ENCODE measurements at places on chromosomes 13 and 19.

GRCh38 chr19:42514449-42514848, 13.8 kb downstream of the CEACAM1 start:
- no peak for DNase-seq

- DNase-seq, result no peak
These were observed 37.9 kb upstream of the CPB2 start for GRCh38 chr13:46142776-46143175.

DNA sequence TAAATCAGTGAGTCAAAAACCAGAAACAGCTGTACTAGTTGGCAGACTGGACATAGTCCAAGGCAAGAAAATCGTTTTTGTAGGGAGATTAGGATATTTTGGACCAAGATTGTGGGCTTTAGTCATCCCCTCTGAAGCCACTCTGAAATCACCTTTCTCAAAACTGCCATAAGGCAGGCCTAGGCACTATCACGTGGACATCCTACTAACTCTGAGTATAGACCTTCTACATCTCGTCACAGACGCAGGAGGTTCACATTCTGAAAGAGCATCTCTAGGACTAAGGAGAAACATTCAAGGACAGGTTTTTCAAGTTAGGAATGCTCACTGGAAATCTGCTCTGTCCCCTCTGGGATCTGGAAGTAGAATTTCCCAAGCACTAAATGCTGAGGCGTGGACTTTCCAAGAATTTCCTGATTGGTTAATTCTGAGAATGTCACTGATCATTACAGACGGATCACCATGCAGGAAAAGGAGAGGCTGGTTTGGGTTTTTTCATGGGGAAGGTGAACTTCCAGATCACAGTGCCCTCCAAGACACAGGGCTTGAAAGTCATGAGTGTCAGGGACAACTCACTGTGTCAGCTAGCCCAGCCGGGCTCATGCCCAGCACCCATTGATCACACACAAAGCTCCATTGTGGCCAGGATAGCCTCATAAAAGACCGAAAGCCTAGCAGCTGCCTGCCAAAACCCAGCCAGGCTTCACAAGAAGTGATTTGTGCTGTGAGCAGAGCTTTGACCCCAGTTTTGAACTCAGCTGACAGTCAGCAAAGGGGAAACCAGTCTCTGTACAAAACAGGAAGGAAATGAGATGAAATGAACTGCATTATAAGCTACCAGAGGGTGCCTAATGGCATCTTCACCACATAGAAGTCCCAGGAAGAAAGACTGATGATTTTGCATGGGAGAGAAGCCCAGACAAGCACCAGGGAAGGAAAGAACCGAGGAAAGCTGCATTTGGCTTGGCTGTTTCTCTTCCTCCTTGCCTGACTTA, 2.7 kb upstream of the RUBCNL start:
- peak; percentile 46 for DNase-seq

DNA sequence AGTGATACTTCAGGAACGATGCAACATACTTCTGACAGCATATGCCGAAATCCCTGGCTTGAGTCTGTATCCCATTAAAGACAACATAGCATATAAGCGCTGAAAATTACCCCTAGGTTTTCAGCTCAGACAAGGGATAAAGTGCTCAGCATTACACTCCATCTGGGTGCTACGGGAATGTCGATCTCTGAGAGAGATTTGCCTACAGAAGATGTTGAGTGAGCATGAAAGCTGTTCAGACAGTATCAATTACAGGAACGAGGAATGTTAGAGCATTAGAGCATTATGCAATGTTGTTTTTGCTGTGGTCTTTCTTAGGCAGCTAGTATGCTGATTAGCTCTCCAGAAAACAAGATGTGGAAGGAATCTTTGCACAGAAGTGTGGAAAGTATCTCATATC, 484.5 kb downstream of the LIG4 start:
- no peak for DNase-seq

GRCh38 chr19:51688671-51689571, 4.2 kb upstream of the SPACA6 start:
- DNase-seq, result no peak

DNA sequence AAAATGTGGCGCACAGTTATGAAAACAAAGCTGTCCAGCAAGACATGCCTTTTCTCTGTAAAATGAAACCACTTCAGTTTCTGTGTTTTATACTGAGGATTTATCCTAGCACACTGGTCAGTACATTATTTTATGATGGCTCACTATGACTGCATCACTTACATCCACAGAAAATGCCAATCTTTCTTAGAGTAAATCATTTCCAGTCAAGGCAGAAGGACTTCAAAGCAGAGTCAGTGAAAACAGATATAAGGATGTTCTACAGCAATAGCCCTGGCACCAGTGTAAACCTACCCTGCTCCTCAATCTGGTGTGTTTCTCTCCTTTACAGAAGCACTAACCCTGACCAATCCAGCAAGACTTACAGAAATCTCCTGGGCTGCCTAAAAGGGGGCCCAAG, 473.5 kb downstream of the GPC6 start:
- DNase-seq, result no peak

GRCh38 chr13:38804536-38804935, 117.7 kb downstream of the FREM2 start:
- DNase-seq, result no peak

DNA sequence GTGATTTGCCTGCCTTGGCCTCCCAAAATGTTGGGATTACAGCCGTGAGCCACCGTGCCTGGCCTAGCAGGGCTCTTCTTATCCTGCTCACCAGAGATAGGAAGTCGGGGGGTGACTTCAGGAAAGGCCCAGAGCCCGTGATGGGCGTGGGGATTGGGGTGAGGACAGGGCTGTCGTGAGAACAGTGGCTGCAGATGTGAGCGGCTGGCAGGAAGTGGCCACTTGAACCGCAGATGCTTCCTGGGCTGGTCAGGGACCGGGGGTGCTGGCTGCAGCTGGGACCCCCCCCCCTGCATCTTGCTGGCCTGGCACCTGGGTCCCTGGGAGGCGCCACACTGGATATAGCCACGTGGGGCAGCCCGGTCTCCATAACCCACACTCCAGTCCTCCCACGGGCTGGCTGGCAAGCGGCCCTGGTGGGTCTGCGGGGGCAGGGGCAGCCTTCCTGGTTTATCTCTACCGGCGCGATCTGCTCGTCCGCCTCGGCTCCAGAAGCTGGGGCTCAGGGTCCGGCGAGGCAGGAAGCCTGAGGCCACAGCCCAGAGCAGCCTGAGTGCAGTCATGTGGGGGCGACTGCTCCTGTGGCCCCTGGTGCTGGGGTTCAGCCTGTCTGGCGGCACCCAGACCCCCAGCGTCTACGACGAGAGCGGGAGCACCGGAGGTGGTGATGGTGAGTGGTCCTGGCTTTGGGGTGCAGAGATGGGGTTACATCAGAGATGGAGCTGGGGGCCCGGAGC, at the start of gene F2RL3:
F2RL3 (plus strand) TSS at position 371 of the 737 bp plus-strand sequence; CDS start at position 562, 191 bp downstream.
- DNase-seq, result peak; percentile 82

DNA sequence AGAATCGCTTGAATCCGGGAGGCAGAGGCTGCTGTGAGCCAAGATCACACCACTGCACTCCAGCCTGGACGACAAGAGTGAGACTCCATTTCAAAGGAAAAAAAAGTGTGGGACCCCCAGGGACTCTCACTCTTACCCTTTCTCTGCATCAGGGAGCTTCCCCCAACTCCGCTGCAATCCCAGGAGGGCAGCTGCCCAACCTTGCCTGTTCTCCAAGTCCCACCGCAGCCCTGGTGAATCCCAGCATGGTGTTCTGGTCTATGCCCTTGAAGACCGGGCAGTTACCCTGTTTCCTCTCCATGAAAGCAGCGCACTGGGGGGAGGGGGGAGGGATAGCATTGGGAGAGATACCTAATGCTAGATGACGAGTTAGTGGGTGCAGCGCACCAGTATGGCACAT, 35.7 kb upstream of the DPRX start:
- no peak for DNase-seq

- no peak for DNase-seq
These were observed 81.9 kb downstream of the SLC6A16 start for GRCh38 chr19:49243129-49243528.

DNA sequence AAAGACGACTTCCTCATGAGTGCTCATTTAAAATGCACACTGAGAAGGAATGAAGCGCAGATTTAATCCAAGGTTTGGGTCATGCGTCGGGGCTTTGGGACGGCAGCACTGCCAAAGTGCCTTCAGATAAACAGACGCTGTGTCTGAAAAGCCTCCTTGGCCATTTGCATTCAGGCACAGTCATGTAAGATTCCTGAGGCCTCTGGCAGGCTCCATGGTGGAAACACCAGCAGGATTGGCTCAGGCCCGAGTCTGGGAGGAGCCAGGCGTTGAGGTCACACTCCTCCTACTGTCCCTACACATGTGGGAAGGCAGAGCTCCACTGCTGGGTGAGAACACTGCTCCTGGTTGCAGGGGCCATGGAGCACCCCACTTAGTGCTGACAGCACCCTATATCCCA, 113.3 kb upstream of the KL start:
- no peak for DNase-seq

- DNase-seq, result no peak
These were observed 283.8 kb downstream of the DCT start for GRCh38 chr13:94195715-94196114.

GRCh38 chr19:45114116-45114515, 21.1 kb downstream of the PPP1R37 start:
- no peak for DNase-seq

DNA sequence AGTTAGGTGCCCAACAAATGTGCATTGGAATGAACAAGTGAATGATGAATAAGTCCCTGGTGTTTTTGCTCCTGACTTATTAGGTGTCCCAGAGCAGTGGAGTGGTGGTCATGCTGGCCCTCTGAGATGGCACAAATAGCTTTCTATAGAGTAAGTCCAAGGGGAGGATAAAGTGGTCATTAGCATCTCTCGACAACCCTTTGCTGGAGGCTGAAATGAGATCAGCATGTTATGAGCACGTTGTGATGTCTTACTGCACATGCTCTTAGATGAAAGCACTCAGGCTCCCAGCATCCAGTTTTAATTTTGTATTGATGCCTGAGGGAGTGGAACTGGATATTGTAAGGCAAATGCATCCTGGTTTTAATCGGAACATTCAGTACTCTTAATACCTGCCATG, 326.2 kb downstream of the RFC3 start:
- DNase-seq, result no peak

DNA sequence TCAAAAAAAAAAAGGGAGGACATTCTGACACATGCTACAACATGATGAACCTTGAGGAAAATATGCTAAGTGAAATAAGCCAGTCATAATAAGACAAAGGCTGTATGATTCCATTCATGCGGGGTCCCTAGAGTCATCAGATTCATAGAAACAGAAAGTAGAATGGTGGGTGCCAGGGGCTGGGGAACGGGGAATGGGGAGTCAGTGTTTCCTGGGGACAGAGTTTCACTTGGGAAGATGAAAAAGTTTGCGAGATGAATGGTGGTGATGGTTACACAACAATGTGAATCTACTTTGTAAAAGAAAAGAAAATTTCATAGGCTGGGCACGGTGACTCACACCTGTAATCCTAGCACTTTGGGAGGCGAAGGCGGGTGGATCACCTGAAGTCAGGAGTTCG, 6.1 kb upstream of the CLEC4G start:
- DNase-seq, result no peak

- DNase-seq, result no peak
These were observed 77.8 kb upstream of the RFC3 start for GRCh38 chr13:33740134-33740538.

GRCh38 chr19:12797141-12797587, 4.4 kb downstream of the PRDX2 start:
- no peak for DNase-seq

DNA sequence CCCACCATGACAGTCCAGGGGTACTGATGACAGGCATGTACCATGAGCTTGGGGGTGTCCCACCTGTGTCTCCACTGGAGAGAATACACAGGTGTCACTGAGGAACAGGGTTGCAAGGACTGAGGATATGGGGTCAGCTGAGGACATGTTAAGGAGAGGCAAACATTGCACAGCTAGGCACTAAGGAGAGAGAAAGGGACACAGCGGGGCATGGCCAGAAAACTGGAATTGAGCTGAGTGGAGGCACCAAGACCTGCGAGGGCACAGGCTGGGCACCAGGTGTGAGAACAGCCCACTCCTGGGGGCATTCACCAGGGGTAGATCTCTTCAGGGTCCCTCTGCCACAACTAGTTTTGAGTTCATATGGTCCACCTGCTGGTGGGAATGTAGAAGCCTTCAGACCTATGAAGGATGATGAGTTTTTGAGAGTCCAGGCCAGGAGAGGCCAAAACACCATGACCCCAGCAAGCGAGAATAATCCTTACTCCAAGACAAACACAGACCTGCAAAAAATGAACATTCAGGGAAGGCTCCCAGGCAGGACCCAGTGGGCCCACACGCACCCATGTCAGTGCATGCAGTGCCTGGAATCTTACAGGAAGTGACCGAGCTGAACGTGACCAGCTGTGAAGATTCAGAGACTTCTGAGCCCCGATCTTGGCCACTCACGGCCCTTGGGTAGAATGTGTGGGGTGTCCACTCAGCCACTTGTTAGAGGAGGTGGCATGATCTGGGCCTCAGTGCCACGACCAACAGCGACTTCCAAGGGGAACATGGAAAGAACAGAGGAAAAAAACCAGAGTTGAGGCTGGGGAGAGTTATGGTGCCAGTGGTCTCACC, 1.4 kb upstream of the ZNF584 start:
- DNase-seq, result no peak

DNA sequence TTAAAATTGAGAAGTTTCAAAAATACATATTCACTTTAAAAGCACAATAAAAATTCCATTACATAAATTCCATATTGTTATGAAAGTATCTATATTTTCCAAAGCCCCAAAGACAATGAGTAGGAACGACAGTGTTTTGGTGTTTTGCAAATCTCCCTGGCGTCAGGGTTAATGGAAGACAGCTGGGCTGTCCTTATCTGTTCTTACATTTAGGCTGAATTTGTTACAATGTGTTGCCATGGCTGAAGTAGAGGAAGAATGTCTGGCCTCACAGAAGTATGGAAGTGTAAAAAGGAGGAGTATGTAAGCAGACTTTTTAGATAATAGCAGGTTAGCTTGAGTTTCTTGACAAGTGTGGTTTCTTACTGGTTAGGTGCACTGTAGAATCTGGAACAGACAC, 124.4 kb upstream of the SPATA13 start:
- DNase-seq, result no peak

GRCh38 chr13:59715611-59716010, 448.1 kb downstream of the DIAPH3 start:
- DNase-seq, result no peak

- DNase-seq, result no peak
These were observed 69.7 kb upstream of the SIAH3 start for GRCh38 chr13:45921162-45921736.

DNA sequence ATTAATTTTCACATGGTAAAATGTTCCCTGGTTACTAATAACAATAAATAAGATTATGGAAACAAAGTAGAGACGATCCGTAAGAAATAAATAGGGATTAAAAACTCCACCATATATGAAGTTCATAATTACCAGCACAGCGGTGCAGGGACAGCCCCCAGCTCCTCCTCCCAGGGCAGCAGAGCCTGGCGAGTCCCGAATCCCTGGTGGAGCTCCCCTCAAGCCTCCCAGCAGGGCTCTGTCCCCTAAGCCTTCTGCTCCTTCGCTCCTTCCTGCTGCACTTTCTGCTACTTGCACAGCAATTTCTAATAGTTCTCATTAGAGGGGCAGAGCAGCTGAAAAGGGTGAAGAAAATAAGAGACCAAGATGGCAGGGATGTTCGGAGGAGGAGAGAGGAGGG, 43.6 kb downstream of the RASA3 start:
- DNase-seq, result no peak

GRCh38 chr19:40976724-40977123, 14.4 kb upstream of the CYP2B6 start:
- no peak for DNase-seq

- DNase-seq, result no peak
These were observed 730 bp downstream of the SYMPK start for GRCh38 chr19:45862271-45862563.
